ENCODE measurements at places on chromosomes 1 and 21. TPM values are rescaled to one million over a fixed set of nuclear protein-coding genes. Genes with fewer than 3 reads are reported as not detected.
A peak's percentile ranks its signal among the peaks of the same experiment; 100 is the strongest.

GRCh38 chr1:65393347-65393746, 27.1 kb upstream of the LEPR start:
- no peak for DNase-seq

DNA sequence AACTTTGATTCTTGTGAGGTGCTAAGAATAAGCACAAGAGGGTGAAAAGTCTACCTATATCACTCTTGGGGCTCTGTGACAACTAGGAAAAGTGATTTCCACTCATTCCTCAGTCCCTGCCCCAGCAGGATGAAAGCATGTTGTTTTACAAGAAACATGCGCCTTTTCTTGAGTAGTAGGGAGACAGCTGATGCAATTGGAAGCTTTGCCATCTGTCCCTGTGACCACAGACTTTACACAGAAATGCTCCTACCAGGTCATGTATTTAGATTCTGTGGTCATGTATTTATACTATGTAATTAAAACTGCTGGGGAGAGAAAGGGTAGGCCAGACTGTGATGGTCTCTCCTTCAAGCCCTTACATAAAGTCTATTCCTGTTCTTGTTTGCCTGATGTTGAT, 445.5 kb downstream of the PTPRC start:
- no peak for DNase-seq

DNA sequence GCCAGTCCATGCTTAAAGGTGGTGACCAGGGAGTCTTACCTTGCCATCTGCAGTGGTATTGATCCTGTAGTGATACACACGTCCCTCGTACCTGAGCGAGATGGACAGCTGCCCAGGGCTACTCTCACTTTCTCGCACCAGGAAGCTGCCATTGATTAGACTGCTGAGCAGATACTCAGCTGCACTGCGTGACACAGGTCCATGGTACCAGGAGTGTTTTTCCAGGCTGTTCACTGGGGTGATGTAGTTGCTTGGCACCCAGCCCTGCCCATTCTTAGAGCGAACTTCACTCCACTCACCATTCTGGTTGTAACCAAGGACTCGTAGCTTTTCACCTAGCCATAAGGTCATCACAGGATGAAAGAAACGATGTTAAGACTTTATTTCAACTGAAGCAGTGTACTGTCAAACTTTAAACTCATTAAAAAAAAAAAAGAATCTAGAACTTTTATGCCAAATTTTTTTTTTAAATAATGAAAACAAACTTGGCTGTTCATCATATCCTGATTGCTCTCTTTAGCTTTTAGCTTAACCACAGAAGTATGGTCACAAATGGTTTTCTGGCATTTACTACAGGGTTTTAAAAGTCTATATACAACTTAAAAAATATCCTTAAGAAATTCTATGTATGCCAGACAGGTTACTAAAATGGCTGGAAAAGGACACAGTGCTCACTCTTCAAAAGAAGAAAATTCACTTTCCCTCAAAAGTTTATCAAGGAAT, 44.6 kb downstream of the TOR3A start:
- no peak for DNase-seq

- no peak for DNase-seq
Measured at GRCh38 chr1:162973381-162973795, 95.8 kb upstream of the RGS4 start.

GRCh38 chr1:32870615-32871363, at the start of gene FNDC5:
TSS of gene FNDC5 (minus strand) at chr1:32870912.
- no peak for DNase-seq

DNA sequence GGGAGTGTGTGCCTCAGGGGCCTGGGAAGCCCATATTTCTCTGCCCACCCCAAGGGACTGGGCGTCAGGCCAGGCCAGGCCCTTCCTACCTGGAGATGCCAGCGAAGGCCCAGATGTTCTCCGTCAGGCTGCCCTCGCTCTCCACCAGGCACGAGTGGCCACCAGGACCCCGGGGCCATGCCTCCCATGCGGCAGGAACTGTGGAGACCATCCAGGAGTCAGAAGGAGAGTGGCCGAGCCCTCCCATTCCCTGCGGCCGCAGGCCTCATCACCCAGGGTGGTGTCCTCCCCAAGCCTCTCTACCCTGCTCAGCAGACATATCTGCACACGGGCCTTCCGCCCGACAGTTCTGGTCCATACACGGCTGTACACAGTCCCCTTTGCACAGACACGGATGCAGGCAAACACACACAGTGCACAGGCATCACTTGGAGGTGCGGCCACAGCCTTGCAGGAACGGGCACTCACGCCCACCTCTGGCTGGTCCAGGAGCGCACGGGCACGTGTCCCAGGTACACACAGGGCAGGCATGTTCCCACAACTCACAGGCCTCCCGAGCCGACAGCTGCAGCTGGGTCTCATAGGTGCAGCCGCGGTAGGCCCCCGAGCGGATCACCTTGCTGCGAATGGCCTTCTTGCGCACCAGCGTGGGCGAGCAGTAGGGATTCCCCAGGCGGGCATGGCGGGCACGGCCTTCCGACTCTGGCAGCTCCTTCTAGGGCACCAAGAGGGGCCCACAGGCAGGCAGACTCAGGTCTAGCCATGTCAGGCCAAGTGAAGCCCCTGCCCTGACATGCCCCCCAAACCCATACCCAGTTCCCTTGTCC, 5.9 kb upstream of the KIF17 start:
- no peak for DNase-seq

GRCh38 chr1:10380594-10381275, 18.1 kb upstream of the PGD start:
- peak; percentile 64 for DNase-seq

DNA sequence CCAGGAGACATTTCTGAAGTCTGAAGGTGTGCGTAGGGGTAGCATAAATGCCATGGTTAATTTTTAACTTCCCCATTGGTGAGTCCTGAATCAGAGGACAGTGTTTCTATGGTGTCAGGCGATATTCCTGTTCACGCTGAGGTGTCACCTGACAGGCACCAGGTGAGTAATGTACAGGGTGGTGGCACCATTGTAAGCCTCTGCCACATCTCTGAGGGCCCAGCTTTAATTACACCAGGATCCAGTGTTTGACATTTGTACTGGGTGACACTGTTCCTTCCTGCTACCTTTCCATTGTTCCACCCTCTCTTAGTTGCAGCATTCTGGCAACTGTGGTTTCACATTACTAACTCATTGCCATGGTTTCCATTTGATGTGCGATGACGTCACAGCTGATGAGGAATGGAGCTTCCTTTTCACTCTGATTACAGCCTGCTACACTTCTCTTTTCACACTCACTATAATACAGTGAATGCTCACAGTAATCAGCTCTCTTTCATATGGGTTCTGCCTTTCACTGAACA, 40.6 kb upstream of the MARK1 start:
- DNase-seq: peak; percentile 15

GRCh38 chr21:45129189-45129923, 55.0 kb downstream of the ADARB1 start:
- no peak for DNase-seq

GRCh38 chr1:31815752-31816500, at the start of gene SPOCD1:
TSS of gene SPOCD1 (minus strand) at chr1:31816022. CDS start at chr1:31815333, 689 bp downstream.
- peak; percentile 79 for DNase-seq

GRCh38 chr1:180981596-180982387, 40.9 kb downstream of the STX6 start:
- DNase-seq: no peak

DNA sequence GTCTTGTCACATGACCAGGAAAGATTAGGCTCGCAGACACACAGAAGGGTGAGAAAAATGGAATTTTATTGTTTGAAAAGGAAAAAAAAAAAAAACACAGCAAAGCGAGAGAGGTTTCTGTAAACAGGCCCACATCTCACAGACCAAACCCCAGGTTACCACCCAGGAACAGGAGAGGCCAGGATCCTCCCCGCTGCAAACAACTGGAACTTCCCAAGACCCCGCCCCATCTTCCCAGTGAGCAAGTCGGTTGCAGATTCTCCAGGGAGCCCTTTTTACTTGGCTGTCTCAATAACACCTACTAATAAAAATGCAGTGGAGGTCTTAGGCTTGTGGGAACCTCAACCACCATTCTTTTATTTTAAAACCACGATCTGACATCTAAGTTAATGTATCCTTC, 84.7 kb upstream of the ETS2 start:
- DNase-seq: no peak

DNA sequence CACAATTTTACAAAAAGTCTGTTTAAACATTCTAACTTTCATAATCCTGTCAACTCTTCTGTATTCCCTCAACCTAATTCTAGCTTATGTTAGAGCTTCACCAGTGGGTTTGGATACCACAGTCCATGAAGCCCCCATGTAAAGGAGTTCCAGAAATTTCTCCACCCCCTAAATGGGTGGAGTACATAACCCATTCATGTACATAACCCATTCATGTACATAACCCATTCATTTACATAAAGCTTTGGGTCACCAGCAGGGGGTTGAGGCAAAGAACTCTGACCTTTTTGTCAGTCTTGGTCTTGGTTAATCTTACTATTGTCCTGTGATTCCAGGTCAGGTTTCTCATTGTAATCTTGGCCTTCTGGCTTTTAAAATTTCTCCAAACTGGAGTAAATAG, 61.6 kb downstream of the SMYD2 start:
- DNase-seq: no peak

DNA sequence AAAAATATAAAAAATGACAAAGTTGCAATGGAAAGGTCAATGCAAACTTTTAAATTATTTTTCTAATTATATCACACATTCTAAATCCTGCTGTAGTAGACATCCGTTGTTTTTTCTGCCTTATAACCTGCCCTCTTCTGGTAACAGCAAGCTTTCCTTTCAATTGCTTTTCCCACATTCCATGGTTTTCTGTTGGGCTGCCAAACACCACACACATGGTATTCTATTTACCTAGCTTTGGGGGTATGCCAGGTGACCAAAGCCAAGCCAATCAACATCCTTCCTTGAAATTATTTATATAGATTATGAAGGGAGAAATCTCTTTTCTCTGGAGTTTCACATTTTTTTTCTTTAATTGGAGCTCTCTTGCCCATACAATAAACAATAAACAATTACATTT, 3.4 kb upstream of the LAMC1 start:
- DNase-seq: no peak

- no peak for DNase-seq
Measured at GRCh38 chr1:24786191-24786590, 40.9 kb downstream of the CLIC4 start.

GRCh38 chr1:50421366-50421748, 1.9 kb downstream of the DMRTA2 start:
- no peak for DNase-seq

GRCh38 chr21:46660505-46660904, 25.0 kb downstream of the PRMT2 start:
- DNase-seq: no peak

- DNase-seq: no peak
Measured at GRCh38 chr1:85121744-85122143, 73.4 kb upstream of the MCOLN3 start.

DNA sequence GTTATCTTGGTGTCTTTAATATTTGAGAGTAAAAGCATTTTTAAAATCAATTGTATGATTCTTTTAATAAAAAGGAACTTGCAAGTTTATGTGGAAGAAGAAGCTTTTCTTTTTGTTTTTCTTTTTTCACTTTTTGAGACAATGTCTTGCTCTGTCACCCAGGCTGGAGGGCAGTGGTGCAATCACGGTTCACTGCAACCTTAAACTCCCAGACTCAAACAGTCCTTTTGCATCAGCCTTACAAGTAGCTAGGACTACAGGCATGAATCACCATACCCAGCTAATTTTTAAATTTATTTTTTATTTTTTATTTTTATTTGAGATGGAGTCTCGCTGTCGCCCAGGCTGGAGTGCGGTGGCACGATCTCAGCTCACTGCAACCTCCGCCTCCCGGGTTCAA, 34.1 kb downstream of the CMPK1 start:
- no peak for DNase-seq

DNA sequence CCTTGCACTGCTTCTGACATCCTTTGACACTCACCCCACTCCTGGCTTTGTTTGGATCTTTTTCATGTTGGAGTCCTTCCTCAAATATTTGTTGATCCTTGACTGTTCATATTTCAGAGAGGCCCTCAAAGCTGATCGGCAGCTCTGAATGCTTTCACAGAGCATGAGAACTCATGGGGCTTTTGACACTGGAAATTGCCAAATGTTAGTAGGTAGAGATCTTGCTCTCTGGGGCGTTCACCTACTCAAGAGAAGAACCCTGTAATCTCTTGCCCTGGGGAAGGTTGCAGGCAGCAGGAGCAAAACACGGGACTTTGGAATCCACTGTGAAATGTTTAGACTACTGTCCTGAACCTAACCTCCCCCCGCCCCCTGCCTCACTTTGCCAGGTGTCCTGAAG, 67.4 kb upstream of the STUM start:
- DNase-seq: no peak

- DNase-seq: no peak
Measured at GRCh38 chr1:229137271-229137670, 133.6 kb upstream of the RAB4A start.

GRCh38 chr1:34361781-34362357, 185.2 kb downstream of the C1orf94 start:
- DNase-seq: no peak

DNA sequence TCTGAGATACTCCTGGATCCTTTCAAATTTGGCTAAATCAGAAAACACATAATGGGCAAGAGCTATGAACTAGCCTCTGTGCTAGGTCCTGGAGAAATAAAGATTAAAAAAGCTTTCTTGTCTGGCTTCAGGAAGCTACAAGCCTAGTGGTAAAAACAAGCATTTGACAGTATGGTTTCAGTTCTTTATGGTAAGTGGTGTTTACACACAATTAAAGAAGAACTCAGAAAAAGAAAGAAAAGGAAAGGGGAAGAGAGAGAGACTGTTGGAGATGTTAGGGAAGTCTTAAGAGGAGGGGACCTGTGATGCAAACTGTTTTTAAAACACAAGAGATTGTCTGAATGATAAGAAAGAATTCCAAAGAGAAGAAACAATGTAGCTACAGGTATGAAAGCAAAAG, 1.8 kb downstream of the OR10J1 start:
- no peak for DNase-seq

GRCh38 chr21:44999428-44999971, 59.7 kb downstream of the SLX9 start:
- DNase-seq: no peak

- DNase-seq: no peak
Measured at GRCh38 chr1:246069581-246069980, 437.5 kb downstream of the SMYD3 start.

DNA sequence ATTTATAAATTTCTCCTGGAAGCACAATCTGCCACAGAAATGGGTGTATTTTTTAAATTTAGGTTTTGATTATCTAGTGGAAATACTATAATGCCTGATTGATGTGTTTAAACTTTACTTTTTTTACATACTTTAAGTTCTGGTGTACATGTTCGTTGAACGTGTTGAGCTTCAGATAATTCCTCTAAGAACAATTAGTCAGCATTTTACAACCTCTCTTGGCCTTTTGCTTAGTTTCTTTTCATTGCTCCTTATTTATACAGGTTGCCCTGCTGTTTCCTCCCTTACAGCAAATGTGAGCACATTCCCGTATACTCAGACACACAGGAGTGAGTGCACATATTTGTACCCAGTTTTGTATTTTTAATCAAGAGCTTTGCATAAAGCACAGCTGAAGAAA, 1038.9 kb downstream of the BRINP3 start:
- no peak for DNase-seq

GRCh38 chr1:37656881-37657280, 22.2 kb upstream of the RSPO1 start:
- no peak for DNase-seq

Gene CHODL
- not detected for polyA plus RNA-seq

Gene CELA2A
- not detected for polyA plus RNA-seq

Gene VAMP3
- polyA plus RNA-seq: 66.9 TPM

Gene LIN28A
- 0.03 TPM for polyA plus RNA-seq

Gene COPA
- 80.3 TPM for polyA plus RNA-seq

Gene OR2W3
- polyA plus RNA-seq: not detected

Measured in A549 (cell line).